ENCODE measurements at places on chromosomes 3 and 15.

DNA sequence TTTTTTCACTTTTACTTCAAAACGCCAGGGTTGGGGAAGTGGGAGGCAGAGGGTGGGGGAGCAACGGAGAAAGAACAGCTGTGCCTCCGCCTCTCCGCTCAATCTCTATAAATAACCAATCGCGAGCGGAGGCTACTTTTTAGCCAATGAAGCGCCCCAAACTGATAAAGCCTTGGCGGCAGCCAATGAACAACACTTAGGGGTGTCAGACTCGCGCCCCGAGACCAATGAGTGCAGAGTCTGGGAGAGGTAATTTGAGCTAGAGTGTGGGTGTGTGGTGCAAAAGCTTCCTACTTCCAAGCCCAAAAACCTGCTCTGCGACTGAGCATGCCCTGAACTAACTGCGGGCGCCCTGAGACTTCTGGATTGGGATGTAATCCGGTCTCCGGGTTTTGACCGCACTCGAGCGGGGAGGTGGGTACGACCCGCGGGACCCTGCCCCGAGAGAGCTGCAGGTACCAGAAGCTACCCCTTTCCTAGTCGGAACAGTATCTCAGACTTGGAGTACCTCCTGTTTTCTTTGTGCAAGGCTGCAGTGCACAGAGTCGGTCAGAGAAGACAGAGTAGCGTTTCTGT is 800 bp upstream of the RAP2B start:
- H3K4me1 ChIP-seq = peaks cover 42% of the 10 kb centered on the region
- H3K36me3 ChIP-seq = peaks cover 26% of the 10 kb centered on the region
- H3K27me3 ChIP-seq = no peaks in the 10 kb centered on the region
- H3K27ac ChIP-seq = peak overlapping the region; percentile 97

DNA sequence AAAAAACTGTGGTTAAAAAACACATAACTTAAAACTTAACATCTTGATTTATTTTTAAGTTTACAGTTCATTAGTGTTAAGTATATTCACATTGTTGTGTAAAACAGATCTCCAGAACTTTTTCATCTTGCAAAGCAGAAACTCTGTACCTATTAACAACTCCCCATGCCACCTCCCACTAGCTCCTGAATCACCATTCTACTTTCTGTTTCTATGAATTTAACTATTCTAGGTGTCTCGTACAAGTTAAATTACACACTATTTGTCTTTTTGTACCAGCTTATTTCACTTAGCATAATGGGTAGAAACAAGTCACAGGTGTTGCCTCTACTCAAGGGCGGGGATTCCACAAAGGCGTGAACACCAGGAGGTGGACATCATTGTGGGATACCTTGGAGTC is 43.2 kb downstream of the CRTC3 start:
- H3K36me3 ChIP-seq = peaks cover 10% of the 10 kb centered on the region
- no peak for DNase-seq
- H3K4me1 ChIP-seq = peaks cover 36% of the 10 kb centered on the region

DNA sequence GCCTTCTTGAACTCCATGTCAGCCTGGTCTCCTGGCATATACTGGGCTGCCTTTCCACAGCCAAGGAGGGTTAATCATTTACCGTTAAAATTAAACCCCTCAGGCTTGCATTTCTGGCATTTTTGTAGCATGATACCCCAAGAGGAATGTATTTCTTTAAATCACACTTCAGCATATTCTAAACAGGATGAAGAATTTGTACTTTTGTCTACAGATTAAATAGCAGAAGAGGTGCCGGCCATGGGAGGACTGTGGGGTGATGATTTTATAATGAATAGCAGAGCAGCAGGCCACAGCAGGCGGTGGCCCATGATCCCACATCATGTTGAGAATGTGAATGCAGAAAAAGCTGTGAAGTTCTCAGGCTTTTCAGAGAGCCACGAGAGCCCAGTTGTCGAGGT is 90.2 kb downstream of the ARNT2 start:
- no peak overlapping the region for H3K4me3 ChIP-seq
- H3K27ac ChIP-seq = no peak overlapping the region
- no peaks in the 10 kb centered on the region for H3K36me3 ChIP-seq
- peaks cover 5% of the 10 kb centered on the region for H3K27me3 ChIP-seq
- no peak for DNase-seq

DNA sequence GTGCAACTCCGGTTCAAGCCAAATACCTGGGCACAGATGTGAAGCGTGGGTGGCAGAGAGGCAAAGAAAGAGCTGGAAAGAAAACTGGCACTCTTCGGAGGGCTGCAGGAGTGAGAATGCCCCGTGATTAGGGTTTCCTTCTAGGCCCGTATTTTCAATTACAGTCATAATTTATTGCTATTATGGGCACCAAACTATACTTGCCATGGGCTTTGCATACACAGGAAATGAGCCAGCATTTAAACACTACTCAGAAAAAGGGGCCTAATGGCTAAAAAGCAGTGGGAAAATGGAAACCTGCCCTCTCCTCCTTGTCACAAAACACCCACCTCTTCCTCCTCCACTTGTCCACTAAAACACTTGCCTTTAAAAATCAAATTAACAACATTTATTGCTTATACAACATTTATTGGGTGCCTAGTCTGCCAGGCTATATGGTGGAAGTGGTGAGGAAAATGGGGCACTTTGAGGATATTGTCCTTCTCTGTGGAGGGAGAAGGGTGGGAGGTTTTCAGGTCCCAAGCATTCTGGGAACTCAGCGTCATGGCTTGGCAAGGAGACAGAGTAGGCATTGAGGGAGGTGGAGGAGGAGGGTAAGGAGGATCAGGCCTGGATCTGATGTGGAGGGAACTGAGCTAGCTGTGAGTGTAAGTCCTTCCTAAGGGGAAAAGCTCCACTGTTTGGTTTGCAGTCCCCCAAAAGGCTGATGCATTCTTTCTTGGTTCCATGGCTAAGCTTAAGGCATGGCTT is 160.9 kb downstream of the SLCO3A1 start:
- peaks cover 39% of the 10 kb centered on the region for H3K27me3 ChIP-seq
- no peak overlapping the region for H3K27ac ChIP-seq

DNA sequence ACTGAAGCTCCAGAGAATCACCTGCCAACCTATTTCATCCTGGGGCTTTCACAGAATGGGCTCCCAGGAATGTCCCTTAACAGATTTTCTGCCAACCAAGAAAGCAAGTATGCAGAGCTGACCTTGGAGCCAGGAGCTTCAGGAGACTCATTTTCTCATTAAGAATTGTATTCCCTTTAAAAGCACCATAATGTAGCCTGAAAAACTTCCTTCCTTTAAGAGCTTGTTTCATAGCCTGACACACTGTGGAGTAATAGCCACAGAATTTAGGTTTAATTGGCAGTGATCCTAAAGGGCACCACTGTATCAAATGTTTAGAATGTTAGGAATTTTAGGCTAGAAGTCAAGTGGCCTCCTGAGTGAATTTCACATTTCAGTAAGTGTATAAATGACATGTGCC is 309.8 kb downstream of the GBE1 start:
- H3K4me1 ChIP-seq = no peaks in the 10 kb centered on the region
- H3K36me3 ChIP-seq = no peaks in the 10 kb centered on the region
- H3K27ac ChIP-seq = no peak overlapping the region
- H3K4me3 ChIP-seq = no peak overlapping the region
- DNase-seq = no peak

Data from stimulated activated naive B cell treated with anti-CD40 and anti-IgM and Interleukin-4, amounts not matched to agents 10 μg/mL and 1 μg/mL and 100 μg/mL, for 72 hours (primary cell).